Foreskin melanocyte (primary cell): ENCODE measurements at places on chromosomes 7 and 10.
A peak's percentile ranks its signal among the peaks of the same experiment; 100 is the strongest.

GRCh38 chr10:91974960-91975359 lies 51.4 kb downstream of the BTAF1 start:
- no peak for DNase-seq

DNA sequence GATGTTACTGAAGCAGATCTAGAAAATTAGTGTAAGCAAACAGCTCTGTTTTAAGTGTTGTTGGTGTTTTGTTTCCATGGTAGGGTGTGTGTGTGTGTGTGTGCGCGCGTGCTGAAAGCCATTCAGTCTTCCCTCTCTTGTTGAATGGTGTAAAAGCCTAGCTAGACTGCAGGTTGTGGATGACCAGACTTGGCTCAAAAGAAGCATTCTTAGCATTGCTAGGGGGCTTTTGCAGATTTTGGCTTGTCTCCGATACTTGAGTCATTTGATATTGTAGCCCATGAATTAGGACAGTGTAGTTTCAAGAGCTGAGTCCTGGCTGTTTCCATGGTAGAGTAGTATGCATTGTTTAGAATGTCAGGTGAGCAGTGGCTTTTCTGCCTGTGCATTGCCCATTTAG lies 99.1 kb downstream of the SND1 start:
- peak; percentile 89 for DNase-seq

- DNase-seq, result no peak
Observed at GRCh38 chr7:55594414-55594813, 22.1 kb upstream of the VOPP1 start.

GRCh38 chr7:147980826-147981813 lies 609.4 kb upstream of the C7orf33 start:
- DNase-seq, result no peak

DNA sequence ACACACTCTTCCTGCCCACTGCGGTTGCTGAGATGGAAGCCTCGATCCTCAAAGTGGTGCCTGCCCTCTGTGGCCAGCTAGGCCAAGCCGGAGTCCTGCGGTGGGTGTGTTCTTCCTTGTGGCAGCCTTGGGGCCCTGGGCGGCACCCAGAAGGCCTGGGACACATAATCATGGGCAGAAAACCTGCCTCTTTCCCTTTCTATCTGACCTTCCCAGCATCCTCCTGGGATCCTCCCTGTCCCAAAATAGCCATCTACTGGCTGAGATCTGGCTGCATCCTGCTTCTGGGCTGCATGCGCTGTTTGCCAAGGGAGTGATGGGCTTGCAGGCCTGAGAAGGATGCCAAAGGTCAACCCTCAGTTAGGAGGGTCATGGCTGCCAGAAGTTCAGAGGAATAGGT lies 23.9 kb downstream of the COL13A1 start:
- no peak for DNase-seq

GRCh38 chr7:8277394-8277982 lies 15.5 kb upstream of the ICA1 start:
- no peak for DNase-seq

DNA sequence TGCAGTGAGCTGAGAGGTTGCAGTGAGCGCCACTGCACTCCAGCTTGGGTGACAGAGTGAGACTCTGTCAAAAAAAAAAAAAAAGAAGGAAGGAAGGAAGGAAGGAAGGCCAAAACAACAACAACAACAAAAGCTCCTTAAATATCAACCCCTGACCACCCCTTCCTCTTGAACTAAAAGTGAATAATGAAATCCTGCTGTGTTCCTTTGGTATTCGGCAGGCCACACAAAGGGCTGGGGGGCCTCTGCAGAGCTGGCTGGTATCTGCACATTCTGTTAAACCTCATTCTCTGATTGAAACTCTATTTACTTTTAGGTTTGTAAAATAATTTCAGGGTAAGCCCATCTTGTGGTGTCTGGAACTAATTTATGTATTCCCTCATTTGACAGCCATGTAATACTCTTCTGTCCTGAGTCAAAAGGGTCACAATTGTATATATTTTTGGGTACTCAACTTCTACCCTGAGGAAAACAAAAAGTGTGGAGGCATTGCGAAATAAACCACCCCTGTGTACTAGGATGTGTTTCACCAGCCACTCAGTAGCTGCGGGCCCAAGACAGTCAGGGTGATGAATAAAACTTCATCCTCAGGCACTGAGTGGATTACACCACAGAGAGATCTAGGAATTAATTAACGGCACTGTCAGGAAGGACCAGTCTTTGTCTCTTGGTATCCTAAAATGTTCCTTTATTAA lies 446.4 kb upstream of the PFKP start:
- no peak for DNase-seq

DNA sequence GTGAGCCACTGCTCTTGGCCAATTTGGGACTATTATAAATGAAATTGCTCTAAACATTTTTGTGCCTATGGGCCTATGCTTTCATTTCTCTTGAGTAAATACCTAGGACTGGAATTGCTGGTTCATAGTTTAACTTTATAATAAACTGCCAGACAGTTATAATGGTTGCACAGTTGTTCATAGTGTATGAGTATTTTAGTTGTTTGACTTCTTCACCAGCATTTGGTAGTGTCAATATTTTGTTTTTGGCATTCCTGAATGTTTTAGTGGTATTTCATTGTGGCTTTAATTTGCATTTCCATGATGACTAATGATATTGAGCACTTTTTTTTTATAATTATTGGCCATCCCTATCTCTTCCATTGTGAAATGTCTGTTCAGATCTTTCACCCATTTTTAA lies 29.5 kb downstream of the PLEKHA8 start:
- DNase-seq, result no peak

DNA sequence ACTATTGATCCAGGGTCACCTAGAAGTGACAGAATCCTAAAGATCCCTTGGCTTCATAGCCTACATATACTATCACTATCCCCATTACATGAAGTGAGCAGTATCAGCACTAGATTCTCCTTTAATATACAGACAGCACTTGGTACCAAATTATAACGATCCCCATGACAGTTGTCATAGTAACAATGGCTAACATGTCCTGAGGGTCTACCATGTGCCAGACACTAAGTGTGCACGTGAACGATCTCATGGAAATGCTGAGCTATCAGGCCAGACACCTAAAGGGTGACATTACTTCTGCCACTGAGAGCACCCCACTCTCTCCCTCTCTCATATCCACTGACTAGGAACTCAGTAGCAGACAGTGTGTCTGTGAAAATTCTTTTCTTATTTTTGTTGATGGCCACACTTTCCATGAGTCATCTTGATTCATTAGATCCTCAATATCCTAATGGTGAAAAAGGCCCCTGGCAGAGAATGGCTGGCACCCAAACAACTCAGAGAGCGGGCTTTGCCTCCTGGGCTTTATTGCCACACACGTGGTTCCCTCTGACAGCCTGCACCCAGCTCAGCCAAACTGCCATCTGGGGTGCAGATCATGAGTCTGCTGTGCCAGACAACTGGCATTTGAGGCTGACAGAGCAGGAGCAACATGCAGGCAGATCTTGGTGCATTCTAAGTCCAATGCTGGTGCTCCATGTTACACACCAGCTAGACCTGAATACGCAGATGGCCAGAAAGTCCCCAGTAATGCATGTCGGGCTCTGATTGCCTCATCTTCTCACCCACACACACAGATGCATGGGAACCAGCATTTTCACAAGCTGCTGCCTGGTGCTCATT lies 176.3 kb downstream of the DGKI start:
- DNase-seq, result peak; percentile 65

DNA sequence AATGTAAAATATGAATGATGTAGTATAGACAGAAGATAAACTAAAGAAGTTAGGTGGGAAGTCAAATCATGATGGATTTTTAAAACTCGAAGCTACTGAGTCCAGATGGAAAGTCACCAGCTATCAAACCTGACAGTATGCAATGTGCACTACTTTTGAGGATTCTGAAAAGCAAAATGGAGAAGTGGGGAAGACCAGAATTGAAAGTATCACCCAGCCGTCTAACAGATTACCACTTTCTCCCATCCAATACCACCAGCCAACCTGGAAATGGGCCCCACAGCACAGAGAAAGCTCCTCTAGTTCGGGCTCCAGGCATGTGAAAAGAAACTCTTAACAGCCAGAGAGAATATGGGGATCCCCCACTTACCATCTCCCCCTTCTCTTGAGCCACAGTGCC lies 67.9 kb upstream of the SRRM3 start:
- DNase-seq, result no peak

DNA sequence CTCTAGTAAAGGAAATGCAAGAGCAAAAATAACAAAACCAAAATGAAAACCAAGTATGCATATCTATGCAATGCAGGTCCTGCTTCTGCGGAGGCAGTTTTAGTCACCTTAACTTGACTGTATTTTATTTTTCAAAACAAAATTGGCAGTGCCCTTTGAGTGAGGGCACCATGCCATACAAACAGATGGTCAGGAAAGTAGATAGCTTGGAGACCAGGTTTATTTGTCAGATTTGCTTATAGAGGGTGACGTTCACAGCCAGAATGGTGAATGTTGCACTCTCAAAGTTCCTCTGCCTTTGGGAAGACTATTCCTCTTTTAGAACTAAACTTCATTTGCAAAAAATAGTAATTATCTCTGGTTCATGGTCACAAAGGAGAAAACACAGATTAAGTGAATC lies 801.9 kb downstream of the ANKRD7 start:
- DNase-seq, result no peak

DNA sequence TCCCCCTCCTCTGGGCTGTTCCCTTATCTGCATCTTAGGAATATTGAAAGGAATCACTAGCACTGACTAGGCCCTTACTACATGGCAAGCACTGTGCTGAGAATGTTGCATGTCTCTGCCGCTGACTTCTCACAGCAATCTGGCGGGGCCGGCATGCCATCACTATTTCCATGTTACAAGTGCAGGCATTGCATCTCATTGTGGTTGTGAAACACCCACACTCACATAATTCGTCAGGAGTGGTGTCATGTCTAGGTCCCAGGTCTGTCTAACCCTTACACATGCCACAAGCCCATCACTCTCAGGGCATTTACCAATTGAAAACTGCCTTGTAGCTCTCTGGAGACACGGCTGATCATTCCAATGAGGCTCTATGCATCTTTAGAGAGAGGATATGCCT lies 8.5 kb upstream of the IL2RA start:
- DNase-seq, result no peak

DNA sequence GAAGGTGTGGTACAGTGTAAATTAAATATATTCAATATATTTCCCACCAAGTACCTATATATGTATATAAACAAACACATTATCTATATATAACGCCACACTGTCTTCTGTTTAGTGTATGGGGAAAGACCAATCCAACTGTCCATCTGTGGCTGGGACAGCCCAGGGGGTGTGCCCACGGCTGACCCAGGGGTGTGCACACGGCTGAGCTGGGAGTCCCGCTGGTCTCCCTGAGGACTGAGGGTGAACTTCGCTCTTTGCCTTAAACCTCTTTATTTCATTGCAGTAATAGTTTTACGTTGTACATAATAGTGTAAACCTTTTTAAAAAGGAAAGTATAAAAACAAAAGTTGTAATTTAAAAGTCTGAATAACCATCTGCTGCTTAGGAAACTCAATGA lies 6.3 kb downstream of the EN2 start:
- no peak for DNase-seq

- no peak for DNase-seq
Observed at GRCh38 chr7:27462575-27463270, 200.0 kb downstream of the HIBADH start.

GRCh38 chr10:7872041-7872442 lies 53.7 kb downstream of the TAF3 start:
- DNase-seq, result no peak

- DNase-seq, result no peak
Observed at GRCh38 chr10:48890888-48891850, 48.5 kb downstream of the LRRC18 start.

DNA sequence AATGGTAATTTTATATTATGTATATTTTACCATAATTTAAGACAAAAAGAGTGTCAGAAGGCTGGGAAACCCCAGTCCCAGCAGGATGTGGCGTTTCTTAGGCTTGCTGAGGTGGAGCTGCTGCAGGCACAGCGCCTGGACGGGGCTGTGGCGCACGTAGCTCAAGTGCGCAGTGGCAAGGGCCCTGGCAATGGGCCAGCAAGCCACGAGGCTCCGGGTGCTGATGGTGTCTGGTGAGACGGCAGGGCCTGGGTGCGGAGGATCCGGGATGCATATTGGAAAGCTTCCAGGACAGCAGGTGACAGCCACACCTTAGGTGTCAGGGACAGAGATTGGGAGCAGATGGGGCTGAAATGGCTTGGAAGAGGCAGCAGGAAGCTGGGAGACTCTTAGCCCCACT lies 37.2 kb downstream of the CLEC2L start:
- DNase-seq, result no peak

DNA sequence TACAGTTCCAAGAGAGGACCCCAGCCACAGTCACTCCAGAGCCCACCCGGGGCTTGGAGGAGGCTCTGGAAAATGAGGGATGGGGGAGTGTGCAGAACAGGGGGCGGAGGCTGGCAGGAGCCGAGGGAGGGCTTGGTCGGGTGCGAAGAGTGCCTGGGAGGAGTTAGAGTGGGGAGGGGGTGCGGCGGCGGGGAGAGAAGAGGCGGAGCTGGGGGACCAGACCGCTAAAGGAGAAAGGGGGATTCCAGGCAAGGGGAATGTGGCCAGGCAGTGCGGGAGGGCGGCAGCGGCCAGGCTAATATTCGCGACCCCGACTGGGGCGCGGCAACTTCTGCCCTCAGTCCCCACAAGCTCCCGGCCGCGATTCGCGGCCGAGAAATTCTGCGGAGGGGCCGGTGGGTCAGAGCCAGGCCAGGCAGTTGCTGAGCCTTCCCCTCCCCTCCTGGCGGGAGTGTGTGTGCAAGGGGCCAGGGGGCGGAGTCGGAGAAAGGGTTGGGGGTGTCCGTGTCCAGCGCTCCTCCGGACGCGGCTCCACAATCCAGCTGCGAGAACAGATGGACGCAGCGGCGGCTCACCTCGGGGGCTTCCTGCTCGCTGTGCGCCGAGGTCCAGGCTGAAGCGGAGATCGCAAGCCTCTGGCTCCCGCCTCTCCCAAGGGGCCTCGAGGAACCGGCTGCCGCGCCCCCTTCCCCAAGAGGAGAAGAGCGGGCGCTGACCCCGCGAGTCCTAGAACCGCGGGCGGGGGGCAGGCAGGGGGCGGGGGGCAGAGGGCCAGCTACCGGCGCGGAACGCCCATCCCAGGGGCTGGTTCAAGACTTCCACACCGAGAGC lies 612 bp upstream of the SLC18A3 start:
- no peak for DNase-seq

DNA sequence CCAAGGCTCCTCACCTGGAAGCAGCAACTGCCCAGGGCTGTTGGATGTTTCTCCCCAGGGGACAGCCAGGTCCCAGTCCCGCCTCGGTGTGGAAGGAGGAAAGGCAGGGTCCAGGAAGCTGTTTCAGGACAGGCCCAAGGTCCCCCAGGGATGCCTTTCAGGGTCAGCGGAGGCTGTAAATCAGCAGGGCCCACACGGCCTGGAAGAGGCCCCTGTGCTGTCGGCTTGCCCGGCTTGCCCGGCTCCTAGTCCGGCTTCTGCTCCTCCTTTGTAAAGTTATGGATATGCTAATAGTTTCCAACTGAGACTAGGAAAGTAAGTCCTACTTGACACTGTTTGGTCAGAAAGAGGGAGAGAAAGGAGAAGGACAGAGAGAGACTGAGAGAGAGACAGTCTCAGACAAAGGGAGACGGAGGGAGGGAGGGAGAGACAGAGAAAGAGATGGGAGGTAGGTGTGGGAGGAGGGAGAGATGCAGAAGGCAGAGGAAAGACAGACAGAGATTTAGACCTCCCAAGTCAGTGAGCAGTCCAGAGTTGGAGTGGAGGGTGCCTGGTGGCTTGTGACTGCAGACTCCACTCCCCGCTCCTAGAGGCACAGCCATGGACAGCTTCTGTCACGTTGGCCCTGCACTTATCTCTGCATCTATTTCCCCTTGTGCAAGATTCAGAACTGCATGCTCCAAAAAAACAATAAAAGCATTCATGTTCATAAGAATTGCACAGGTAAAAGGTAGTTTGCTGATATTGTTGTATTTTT lies 10.5 kb downstream of the IKZF1 start:
- no peak for DNase-seq
